Fibroblast of the aortic adventitia (primary cell): ENCODE measurements at places on chromosomes 1 and 21. TPM values are rescaled to one million over a fixed set of nuclear protein-coding genes. Genes with fewer than 3 reads are reported as not detected.
A peak's percentile ranks its signal among the peaks of the same experiment; 100 is the strongest.

The LAMC1 gene
- 564 and 789 TPM in 2 replicates for total RNA-seq

The MANEAL gene
- total RNA-seq: 0.65 and 0.99 TPM in 2 replicates

DNA sequence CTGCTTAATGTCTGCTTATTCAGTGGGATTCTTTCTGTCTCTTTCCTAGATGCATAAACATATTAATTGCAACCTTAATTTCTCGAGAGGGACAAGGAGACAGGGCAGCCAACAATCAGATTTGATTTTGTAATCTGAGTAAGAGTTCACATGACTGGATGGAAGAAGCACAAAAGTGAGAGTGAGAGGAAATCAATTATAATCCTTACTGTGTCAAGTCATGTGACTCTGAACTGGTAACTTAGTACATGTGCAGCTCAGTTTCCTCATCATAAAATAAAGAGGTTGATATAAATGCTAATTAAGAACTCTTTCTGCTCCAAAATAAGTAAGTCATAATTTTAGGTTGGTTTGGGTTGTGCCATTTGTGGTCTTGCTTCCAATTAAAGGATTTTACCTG lies 439.5 kb downstream of the AMY1C start:
- no peak for DNase-seq

GRCh38 chr1:94962409-94963265 lies 35.7 kb upstream of the CNN3 start:
- peak; percentile 63 for DNase-seq

GRCh38 chr1:180092931-180093650 lies 61.6 kb upstream of the QSOX1 start:
- peak; percentile 25 for DNase-seq
